ENCODE measurements at places on chromosomes 7 and 10. TPM values are rescaled to one million over a fixed set of nuclear protein-coding genes. Genes with fewer than 3 reads are reported as not detected.

DNA sequence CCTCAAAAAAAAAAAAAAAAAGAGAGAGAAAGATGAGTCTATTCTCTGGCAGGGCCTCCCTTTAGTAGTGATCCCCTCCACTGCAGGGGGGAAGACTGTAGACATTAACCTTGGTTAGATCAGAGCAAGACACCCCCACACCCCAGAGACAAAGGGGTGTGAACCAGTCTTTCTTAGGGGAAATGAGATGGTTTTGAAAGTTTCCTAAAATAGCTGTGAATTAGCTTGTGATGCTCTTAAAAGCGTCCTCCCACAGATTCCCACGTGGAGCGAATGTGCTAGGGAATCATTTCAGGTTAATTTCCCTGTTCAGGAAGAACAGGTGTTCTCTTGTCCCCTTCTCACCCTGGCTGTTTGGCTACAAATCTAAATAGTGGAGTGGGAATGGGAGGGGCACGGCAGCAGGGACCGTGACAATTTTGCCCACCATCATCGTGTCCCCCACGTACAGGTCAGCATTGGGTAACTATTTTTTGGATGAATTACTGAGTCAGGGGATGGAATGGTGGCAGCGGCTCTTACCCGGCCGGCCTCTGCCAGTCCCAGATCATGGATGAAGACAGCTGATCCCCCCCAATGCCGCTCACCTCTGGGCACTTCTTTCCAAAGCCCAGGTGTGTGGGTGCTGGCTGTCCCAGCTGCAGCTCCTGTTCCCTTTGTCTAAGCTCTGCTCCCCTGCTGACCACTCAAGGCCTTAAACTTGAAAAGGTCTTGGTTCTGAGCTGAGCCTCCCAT is 152.9 kb downstream of the CCDC3 start:
- peaks cover 16% of the 10 kb centered on the region for H3K4me1 ChIP-seq

DNA sequence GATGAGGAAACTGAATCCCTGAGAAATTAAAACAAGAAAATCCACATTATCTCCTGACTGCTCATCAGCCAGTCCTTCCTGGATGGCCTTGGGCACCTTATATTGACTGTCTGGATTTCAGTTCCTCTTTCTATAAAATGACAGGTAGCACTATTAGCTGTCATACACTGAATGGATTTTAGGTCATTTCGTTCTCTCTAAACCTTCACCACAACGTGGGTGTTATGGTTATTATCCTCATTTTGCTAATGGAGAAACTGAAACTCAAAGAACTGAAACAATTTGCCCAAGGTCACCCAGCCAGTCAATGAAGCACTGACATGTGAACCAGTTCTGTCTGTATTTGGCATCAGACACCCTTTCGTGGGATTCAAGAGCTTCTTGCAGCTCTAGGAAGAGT is 193.8 kb downstream of the CYP26A1 start:
- no peak for DNase-seq
- no peak overlapping the region for H3K27ac ChIP-seq
- H3K4me3 ChIP-seq, result no peak overlapping the region
- no peaks in the 10 kb centered on the region for H3K27me3 ChIP-seq
- no peaks in the 10 kb centered on the region for H3K36me3 ChIP-seq

DGKI gene
- 1.2 TPM for total RNA-seq

DNA sequence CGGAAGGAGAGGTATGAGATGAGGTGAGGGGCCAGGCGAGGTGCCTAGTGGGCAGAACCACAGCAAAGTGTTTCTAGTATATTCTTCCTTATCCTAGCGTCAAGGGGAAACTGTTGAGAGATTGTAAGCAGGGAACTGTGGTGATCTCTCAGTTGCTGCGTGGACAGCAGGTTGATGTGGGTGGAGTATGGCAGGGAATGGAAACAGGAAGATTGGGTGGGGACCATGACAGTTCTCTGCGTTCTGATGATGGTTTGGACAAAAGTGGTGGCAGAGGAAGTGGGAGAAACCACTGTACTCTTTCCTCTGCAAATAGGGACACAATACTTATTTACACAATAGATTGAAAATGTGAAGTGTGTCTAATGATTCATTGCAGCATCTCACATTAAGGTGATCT is 191.5 kb upstream of the GRB10 start:
- no peaks in the 10 kb centered on the region for H3K27me3 ChIP-seq
- H3K36me3 ChIP-seq, result no peaks in the 10 kb centered on the region
- no peak overlapping the region for H3K27ac ChIP-seq
- no peak for DNase-seq

- H3K27me3 ChIP-seq, result no peaks in the 10 kb centered on the region
- peak within 1 kb of the TSS; percentile 77 for H3K4me3 ChIP-seq
- peaks cover 27% of the 10 kb centered on the region for H3K4me1 ChIP-seq
- peak within 1 kb of the TSS; percentile 100 for H3K27ac ChIP-seq
- DNase-seq, result peak; percentile 97
- no peaks in the 10 kb centered on the region for H3K36me3 ChIP-seq
These were observed at the start of gene IDI1 for GRCh38 chr10:1048732-1049424. IDI1 (minus strand) TSS chr10:1049119; CDS start chr10:1049003, 116 bp downstream.

ZNF282 gene
- total RNA-seq, result 18.3 TPM

- H3K4me1 ChIP-seq, result no peaks in the 10 kb centered on the region
- peak overlapping the region; percentile 22 for H3K4me3 ChIP-seq
- no peaks in the 10 kb centered on the region for H3K27me3 ChIP-seq
- H3K36me3 ChIP-seq, result peaks cover 23% of the 10 kb centered on the region
- peak overlapping the region; percentile 73 for H3K27ac ChIP-seq
- peak; percentile 47 for DNase-seq
These were observed 822 bp downstream of the SAMD9L start for GRCh38 chr7:93147363-93147762.

PON1 gene
- not detected for total RNA-seq

GRCh38 chr7:142636751-142637150 is 112.5 kb upstream of the PRSS1 start:
- H3K4me1 ChIP-seq, result no peaks in the 10 kb centered on the region
- H3K27me3 ChIP-seq, result peaks cover 26% of the 10 kb centered on the region
- no peak for DNase-seq
- H3K36me3 ChIP-seq, result no peaks in the 10 kb centered on the region
- H3K4me3 ChIP-seq, result no peak overlapping the region

DNA sequence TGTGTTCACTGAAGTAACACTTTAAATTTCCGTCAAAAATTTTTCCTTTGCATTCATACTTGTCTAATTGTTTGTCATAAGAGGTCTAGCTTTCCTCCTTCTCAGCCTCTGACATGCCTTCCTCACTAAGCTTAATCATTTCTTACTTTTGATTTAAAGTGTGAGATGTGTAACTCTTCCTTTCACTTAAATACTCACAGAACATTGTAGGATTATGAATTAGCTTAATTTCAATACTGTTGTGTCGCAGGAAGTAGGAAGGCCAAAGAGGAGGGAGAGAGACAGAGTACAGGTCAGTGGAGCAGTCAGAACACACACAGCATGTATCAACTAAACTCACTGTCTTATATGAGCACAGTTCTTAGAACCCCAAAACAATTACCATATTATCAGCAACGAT is 99.0 kb downstream of the SRPK2 start:
- no peak for DNase-seq
- H3K36me3 ChIP-seq, result no peaks in the 10 kb centered on the region
- no peak overlapping the region for H3K4me3 ChIP-seq
- H3K27me3 ChIP-seq, result no peaks in the 10 kb centered on the region
- H3K4me1 ChIP-seq, result no peaks in the 10 kb centered on the region

GRCh38 chr10:3485057-3485686 is 299.8 kb downstream of the KLF6 start:
- H3K27ac ChIP-seq, result peak overlapping the region; percentile 46
- no peaks in the 10 kb centered on the region for H3K27me3 ChIP-seq
- H3K4me3 ChIP-seq, result no peak overlapping the region
- peaks cover 19% of the 10 kb centered on the region for H3K4me1 ChIP-seq
- no peaks in the 10 kb centered on the region for H3K36me3 ChIP-seq

TEX36 gene
- total RNA-seq, result not detected

LFNG gene
- 40.2 TPM for total RNA-seq

ANXA8 gene
- total RNA-seq, result 0.60 TPM

DNA sequence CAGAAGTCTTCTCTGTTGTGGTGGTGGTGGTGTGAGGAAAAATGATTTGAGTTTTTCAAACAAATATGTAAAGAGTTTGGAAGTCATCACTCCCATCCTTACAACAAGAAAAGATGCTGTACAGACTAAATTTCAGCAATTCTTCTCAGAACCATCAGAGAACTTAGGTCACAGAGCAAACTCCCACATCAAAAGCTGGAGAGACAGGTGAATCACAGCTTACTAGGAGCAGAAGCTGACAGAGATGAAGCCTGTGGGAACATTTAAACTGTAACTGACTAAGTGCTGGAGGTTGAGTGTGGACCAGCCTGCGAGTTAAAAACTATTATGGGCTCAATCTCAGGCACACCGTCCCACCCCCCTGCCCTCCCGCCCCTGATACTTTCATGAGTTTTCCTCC is 97.3 kb downstream of the AKR1D1 start:
- no peak overlapping the region for H3K27ac ChIP-seq
- no peaks in the 10 kb centered on the region for H3K4me1 ChIP-seq
- no peaks in the 10 kb centered on the region for H3K27me3 ChIP-seq
- H3K36me3 ChIP-seq, result no peaks in the 10 kb centered on the region
- DNase-seq, result no peak

MACROH2A2 gene
- total RNA-seq, result 8.6 TPM

RNF32 gene
- 2.3 TPM for total RNA-seq

HTR5A gene
- total RNA-seq, result not detected

MMP21 gene
- total RNA-seq, result 1.00 TPM

MEIG1 gene
- not detected for total RNA-seq

ANKRD26 gene
- total RNA-seq, result 29.3 TPM

CYP26A1 gene
- total RNA-seq, result not detected

DNA sequence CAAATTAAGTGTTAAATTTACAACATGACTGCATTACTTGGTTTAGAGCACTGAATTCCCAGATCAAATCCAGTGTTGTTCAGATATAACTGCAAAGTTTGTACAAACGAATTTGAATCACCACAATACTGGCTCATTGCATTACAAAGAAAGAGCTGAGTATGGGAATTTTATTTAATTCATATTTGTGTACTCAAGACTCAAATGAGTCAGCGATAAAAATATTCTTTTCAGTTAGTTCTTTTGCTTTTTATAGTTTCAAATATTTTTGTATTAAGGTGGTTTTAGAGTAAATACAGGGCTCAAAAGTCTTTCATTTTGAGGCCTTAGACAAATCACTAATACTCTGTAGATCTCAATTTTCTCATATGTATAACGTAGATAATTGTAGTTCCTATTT is 68.6 kb upstream of the LRGUK start:
- no peaks in the 10 kb centered on the region for H3K27me3 ChIP-seq
- no peaks in the 10 kb centered on the region for H3K4me1 ChIP-seq
- H3K27ac ChIP-seq, result no peak overlapping the region
- no peak overlapping the region for H3K4me3 ChIP-seq
- no peaks in the 10 kb centered on the region for H3K36me3 ChIP-seq

ASB10 gene
- total RNA-seq, result not detected
